Hematopoietic multipotent progenitor cell treated with erythropoietin and hydrocortisone succinate and interleukin-3 and kit ligand, for 15 days (in vitro differentiated cells): ENCODE measurements at places on chromosomes 2 and 18.

GRCh38 chr2:28952836-28953211, 28.3 kb upstream of the TOGARAM2 start:
- no peak for DNase-seq

- DNase-seq = no peak
Observed at GRCh38 chr2:239717706-239718105, 307.4 kb downstream of the NDUFA10 start.

GRCh38 chr18:76435316-76435989, 59.6 kb downstream of the ZNF516 start:
- DNase-seq = no peak

DNA sequence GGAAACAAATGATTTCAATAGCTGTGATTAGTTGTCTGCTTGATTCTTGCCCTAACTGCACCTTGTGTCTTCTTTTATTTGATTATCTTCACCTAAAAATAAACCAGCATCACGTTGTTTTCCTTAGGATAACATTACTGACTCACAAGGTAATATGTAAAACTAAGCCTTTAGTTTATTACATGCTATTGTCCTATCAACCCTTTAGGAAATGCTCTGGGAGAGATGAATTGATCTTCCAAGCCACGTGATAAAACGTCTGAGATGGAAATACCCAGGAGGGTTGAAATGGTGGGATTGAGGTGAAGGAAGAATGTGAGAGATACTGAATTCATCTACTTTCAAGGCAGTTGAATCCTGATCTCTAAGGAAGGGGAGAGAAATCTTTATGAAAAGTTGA, 34.5 kb upstream of the TMEM178A start:
- no peak for DNase-seq

GRCh38 chr2:30713698-30714097, 93.5 kb downstream of the CAPN13 start:
- no peak for DNase-seq

- no peak for DNase-seq
Observed at GRCh38 chr2:110653861-110654260, 24.0 kb downstream of the BUB1 start.

GRCh38 chr18:79815657-79816056, 17.9 kb downstream of the KCNG2 start:
- DNase-seq = no peak

DNA sequence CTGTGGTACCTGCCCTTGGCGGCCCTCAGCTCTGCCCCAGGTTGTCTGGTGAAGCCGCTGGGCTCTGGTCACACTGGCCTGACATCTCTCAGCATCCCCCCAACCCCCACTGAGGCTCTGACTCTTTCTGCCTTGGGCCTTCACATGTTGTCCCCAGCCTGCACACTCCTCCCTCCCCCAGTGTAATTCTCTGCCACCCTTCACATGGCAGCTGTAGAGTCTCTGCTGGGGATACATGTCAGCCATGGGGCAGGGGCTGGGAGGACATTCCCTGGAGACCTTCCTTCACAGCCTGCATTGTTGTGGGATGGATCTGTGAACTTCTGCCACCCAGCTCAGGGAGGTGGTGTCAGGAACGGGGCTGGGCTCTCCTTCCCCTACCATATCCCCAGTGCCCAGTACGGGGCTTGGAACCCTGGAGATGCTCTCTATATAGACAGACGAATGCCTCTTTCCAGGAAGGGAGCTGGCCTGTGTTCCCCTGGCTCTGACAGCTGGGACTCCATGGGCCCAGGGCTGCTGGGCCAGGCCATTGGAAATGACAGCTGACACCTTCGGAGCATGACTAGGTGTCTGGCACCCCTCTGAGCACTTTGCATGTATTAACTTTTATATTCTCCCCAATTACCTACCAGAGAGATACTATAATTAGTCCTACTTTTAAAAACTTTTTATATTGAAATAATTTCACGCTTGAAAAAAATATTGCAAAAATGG, 151.5 kb downstream of the INHBB start:
- no peak for DNase-seq

GRCh38 chr2:28166956-28167355, 225.7 kb upstream of the FOSL2 start:
- DNase-seq = no peak

DNA sequence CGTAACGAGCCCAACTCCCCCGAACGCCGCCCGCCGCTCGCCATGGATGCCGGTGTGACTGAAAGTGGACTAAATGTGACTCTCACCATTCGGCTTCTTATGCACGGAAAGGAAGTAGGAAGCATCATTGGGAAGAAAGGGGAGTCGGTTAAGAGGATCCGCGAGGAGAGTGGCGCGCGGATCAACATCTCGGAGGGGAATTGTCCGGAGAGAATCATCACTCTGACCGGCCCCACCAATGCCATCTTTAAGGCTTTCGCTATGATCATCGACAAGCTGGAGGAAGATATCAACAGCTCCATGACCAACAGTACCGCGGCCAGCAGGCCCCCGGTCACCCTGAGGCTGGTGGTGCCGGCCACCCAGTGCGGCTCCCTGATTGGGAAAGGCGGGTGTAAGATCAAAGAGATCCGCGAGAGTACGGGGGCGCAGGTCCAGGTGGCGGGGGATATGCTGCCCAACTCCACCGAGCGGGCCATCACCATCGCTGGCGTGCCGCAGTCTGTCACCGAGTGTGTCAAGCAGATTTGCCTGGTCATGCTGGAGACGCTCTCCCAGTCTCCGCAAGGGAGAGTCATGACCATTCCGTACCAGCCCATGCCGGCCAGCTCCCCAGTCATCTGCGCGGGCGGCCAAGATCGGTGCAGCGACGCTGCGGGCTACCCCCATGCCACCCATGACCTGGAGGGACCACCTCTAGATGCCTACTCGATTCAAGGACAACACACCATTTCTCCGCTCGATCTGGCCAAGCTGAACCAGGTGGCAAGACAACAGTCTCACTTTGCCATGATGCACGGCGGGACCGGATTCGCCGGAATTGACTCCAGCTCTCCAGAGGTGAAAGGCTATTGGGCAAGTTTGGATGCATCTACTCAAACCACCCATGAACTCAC, 673 bp downstream of the PCBP1 start:
- DNase-seq = peak; percentile 79

DNA sequence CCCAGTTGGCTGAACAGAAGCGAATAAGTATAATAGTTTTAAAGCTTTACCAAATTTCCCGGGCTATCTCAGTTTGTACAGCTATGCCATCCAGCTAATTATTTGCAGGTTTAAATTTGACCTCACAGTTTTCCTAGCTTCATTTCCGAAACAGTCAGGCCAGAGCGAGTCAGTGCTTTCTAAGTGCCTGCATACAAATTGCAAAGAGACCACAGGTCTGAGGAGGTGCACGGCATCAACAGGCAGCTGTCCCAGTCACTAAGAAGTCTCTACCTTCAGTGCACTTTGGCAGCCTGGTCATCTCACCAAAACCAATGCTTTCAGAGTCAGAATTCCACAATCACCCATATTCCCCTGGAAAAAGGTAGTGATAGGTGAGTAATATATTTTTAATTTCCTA, 51.9 kb downstream of the LAMA1 start:
- DNase-seq = no peak

DNA sequence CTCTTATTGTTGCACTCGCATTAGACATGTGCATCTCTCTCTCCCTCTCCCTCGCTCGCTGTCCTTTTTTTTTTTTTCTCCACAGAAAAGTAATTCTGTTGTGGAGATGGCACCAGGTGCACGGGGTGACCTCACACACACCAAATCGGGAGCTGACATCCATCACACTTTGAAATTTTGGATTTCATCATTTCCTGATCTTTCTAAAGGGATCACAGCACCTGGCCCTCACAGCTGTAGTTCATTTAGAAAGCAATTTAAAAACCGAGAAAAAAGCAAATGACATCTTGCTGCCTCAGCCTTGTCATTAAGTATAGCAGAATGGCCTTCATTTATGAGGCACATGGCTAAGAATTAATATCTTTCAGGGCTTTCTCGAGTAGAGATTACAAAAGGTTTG, 717.2 kb downstream of the RNF144A start:
- no peak for DNase-seq

DNA sequence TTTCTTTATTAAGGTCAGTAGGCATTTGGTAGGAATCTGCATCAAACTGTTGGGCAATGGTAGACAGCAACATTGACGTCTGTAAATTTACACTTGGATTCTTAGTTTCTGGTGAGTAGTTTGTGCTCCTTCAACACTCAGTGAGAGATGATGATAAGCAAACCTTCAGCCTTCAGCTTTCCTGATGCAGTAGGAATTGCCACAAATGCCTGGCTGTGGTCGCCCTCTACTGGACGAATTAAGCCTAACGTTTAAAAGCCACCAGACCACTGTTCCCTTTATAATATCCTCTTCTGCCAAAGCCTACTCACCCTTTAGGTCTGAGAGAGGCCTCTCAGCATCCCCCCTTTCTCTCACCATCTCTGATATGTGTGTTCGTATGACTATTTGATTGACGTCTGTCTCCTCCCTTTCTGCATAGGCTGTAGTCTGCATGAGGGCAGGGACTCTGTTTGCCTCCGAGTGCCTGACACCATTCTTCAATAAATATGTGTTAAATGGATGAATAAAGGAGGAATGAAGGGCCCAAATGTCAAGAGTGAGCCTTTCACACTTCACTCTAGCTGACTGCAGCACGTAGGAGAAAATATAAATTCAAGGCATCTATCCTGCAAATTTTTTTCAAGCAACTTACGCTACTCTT, 47.0 kb upstream of the PLEKHM3 start:
- peak; percentile 75 for DNase-seq

DNA sequence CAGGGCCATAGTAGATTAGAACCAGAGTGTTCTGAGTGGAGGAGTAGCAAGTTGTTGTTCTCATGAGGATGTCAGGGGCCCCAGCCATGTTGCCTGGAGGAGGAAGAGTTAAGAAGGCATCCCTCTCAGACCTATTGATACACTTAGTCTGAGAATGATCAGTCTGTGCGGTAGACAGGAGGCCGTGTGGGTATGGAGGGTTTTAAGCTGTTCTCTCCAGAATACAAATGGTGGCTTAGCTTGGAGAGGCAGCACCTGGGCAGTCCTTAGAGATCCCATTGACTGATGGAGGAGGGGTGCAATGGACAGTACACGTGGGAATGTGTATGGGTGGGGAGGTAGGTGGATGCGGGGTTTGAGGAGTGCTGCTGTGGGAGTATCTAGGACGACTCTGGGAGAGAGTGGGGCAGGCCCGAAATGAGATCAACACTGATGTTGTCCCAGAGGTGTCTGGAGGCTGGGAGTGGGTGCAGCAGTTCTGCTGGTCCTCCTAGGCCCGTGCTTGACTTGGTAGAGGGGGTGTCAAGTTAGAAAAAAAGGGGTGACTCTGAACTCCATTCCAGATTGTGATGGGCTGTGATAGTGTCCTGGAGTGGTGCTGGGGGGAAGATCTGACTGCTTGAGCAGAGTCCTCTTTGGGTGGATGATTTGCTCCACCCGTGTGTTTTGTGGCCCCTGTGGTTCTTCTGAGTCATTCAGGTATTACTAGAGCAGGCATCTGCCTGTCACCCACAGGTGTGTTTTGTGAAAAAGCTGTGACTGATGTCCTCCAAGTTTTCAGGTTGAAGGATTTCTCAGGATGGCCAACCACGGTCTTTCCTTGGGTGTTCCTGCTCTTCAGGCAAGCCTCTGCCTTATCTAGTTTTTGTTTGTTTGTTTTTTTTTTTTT, 44.7 kb downstream of the C2orf42 start:
- DNase-seq = no peak

DNA sequence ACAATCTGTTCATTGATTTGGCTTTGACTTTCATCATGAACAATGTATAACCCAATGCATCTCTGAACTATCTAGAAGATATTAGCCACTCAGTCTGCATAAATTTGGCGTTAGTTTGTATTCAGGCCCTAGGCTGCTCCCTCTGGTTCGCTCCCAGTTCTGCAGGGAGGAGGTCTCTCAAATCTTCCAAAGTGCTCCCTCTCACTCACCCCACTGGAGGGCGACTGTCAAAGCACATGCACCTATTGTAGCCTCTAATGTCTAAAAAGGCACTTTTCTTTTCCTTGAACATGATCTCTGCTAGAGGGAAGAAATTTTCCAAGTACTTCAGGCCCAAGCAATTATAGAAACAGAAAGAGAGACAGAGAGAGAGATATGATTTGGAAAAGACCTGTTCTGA, 291.5 kb downstream of the TDRD15 start:
- DNase-seq = no peak

GRCh38 chr2:219281588-219281987, 2.4 kb downstream of the DNAJB2 start:
- DNase-seq = no peak

GRCh38 chr2:183001948-183002347, 36.3 kb downstream of the NCKAP1 start:
- DNase-seq = no peak

- no peak for DNase-seq
Observed at GRCh38 chr2:46945671-46946070, 30.1 kb upstream of the MCFD2 start.

GRCh38 chr2:193894081-193894480, 1699.3 kb upstream of the TMEFF2 start:
- no peak for DNase-seq

GRCh38 chr2:133609664-133610063, 41.4 kb upstream of the NCKAP5 start:
- DNase-seq = no peak

- no peak for DNase-seq
Observed at GRCh38 chr2:101380376-101380775, 6.9 kb downstream of the CREG2 start.

- DNase-seq = no peak
Observed at GRCh38 chr18:32333781-32334180, 136.9 kb downstream of the GAREM1 start.

DNA sequence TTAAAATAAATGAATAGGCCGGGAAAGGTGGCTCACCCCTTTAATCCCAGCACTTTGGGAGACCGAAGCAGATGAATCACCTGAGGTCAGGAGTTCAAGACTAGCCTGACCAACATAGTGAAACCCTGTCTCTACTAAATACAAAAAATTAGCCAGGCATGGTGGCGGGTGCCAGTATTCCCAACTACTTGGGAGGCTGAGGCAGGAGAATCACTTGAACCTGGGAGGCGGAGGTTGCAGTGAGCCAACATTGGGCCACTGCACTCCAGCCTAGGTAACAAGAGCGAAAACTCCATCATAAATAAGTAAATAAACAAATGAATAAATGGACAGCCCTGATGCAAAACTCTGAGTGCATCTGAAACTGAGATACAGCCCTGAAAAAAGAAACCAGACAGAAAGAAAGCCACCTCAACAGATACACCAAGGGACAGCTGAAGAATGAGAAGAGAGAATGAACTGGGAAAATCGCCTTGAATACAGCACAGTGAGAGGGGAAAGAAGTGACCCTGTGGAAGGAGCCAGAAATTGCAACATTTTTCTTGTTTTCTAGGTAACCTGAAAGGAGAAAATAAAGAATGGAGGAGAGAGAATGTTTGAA, 64.4 kb downstream of the TRABD2A start:
- no peak for DNase-seq

- no peak for DNase-seq
Observed at GRCh38 chr2:75076088-75076487, 117.6 kb downstream of the POLE4 start.
